Activated naive CD8-positive, alpha-beta T cell treated with anti-CD3 and anti-CD28 coated beads, Interleukin-2, amount 50 U/mL, for 24 hours (primary cell): ENCODE measurements at places on chromosomes 6 and 20.

- DNase-seq, result no peak
Measured at GRCh38 chr6:21352131-21352530, 241.4 kb upstream of the SOX4 start.

- no peak for DNase-seq
Measured at GRCh38 chr6:12403201-12403826, 113.2 kb downstream of the EDN1 start.

DNA sequence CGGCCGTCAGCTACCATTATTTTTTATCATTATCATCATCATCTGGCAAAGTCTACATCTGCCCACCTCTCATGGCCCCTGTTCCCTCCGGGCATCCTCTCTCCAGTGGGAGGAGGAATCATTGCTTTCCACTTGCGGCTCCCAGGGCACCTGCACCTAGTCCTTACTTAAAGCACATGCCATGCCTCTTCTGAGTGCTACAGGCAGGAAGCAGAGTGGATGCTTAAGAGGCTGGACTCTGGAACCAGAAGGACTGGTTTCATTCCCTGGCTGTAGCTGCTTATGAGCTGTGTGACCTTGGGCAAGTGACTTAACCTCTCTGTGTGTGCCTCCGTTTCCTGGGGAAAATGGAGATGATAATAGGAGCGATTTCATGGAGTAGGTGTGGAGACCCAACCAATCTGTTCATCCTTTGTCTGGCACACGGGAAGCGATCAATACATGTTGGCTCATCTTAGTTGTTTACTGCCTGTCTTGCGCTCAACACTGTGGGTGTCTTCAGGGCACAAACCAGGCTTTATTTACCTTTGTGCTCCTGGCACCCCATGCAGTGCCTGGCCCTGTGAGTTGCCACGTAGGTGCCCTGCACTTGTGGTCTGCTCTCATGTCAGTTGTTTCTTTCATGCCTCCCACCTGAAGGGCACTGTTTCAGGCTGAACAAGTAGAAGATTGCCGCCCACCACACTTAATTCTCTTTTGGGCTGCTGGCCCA, 317.0 kb upstream of the SULF2 start:
- no peak for DNase-seq

GRCh38 chr6:109117346-109118035, 22.2 kb downstream of the CEP57L1 start:
- DNase-seq, result no peak

DNA sequence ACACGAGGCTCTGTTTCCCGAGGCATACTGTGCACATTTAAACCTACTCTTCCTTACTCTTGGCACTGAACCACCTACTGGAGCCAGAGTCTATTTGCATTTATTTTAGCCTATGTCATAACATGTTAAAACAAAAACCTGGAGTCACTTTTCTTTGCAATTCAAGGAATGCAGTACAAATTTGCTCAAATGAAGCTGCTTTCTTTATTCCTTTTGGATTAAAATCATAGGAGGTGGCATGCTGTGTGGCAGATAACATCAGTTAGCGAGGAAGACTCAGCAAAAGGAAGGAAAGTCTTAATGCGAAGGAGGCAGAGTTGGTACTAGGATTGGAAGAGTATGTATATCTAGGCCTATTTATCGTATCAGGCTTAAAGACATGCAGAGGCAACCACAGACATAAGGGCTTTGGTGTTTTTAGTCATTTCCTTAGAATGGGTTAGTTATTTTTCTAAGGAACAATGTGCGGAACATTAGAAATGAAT, 92.9 kb downstream of the SAMD3 start:
- DNase-seq, result no peak

DNA sequence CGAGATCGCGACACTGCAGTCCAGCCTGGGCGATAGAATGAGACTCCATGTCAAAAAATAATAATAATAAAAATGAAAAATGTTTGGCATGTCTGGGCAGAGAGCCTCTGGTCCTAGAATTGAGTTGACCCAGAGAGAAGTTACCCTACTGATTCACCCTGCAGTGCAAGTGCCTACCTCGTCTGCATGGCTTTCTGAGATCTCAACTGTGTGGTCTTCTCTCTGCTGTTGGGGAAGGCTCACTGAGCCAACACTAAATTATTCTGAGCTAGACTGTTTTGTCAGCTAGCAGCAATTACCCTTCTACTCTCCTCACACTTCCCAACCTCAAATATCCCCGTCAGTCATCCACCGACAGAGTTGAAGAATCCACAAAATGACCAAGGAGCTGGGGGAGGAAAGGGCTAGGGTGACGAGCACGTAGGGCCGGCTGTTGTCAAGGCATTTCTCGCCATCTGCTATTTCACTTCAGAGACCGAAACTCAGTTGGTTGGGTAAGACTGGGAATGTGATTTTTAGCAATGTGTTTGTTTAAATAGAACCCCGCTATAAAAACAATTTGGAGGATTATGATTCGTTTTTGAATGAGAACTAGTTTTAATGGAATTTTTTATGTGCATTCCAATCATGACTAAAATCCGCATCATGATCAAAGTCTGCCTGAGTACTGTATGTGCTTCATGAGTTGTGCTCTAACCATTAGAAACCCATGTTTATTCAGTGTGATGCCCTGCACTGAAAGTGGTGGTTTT, 9.4 kb downstream of the MAS1 start:
- DNase-seq, result no peak

DNA sequence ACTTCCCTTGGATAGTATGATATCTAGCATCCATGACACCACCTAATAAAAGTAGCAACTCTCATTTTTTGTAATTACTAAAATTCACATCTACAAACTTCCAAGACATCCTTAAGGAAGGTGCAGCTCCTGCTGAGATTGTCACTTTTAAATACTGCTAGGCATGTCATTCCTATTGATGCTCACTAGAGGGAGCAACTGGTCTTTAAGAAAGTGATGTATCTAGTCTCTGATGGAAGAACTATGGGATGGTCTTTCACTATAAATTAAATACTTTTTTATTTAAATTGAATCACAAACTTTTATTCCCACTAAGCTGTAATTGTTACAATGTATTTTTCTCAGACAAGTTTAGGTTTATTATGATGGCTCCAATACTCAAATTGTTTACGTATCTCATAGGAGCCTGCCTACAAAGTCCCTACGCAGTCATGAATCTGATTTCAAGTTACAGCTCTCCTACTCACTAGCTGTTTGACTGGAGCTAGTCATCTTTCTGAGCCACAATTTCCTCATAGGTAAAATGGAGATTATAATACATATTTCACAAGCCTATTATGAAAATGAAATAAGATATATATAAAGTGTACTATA, 8.1 kb upstream of the TSPYL1 start:
- no peak for DNase-seq

- DNase-seq, result peak; percentile 54
Measured at GRCh38 chr6:14108571-14109410, 8.8 kb upstream of the CD83 start.

- no peak for DNase-seq
Measured at GRCh38 chr6:110399219-110400071, 15.9 kb downstream of the DDO start.

- DNase-seq, result peak; percentile 80
Measured at GRCh38 chr20:62617711-62618483, 24.4 kb upstream of the SLCO4A1 start.

- no peak for DNase-seq
Measured at GRCh38 chr6:108171918-108172516, 6.2 kb downstream of the NR2E1 start.

- no peak for DNase-seq
Measured at GRCh38 chr6:41594326-41594725, 43.9 kb upstream of the MDFI start.

DNA sequence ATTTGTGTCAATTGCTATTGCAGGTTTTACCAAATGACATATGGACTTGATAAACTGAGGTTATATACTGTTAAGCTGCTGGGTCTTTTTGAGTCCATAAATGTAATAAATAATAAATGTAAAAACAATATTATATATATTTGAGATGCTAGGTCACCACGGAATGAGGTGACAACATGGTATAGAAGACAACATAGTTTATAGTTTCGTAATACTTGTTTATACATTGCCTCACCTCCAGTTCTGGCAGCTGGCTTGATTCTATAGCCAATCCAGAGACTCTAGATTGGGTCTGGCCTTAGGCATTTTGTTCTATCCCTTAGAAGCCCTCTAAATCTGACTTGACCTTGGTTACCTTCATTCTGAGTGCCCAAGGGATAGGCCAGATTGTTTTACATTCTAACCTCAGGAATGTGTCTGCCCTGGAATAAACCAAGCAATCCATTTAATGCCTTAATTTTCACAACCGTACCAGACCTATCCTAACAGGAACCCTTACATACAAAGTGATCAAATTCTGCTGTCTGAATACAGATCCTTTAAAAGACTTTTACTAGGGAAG, 61.5 kb upstream of the STXBP5 start:
- no peak for DNase-seq

GRCh38 chr6:138555421-138555988, 56.2 kb upstream of the NHSL1 start:
- no peak for DNase-seq

- no peak for DNase-seq
Measured at GRCh38 chr6:131861381-131861780, 53.6 kb downstream of the ENPP1 start.

- no peak for DNase-seq
Measured at GRCh38 chr6:135176464-135176863, 4.6 kb upstream of the MYB start.

- DNase-seq, result no peak
Measured at GRCh38 chr20:36830791-36831691, 44.9 kb upstream of the TLDC2 start.

DNA sequence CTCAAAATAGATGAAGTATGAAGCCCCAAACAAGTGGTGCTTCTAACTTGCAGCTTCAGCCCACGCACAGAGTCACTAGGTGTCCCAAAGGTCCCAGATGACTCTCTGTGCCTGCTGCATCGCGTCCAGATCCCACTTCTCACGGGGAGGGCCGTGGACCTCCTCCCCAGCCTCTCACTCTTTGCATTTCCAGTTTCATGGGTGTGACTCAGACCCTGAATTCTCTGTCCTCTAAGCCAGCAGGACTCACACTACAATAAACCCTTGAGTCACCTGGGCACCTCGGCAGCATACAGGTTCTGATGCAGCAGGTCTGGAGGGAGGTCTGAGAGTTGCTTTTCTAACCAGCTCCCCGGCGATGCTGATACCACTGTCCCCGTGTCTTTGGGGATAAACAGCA, 114.0 kb upstream of the RIN2 start:
- no peak for DNase-seq
